ENCODE measurements at places on chromosomes 7 and 10.

DNA sequence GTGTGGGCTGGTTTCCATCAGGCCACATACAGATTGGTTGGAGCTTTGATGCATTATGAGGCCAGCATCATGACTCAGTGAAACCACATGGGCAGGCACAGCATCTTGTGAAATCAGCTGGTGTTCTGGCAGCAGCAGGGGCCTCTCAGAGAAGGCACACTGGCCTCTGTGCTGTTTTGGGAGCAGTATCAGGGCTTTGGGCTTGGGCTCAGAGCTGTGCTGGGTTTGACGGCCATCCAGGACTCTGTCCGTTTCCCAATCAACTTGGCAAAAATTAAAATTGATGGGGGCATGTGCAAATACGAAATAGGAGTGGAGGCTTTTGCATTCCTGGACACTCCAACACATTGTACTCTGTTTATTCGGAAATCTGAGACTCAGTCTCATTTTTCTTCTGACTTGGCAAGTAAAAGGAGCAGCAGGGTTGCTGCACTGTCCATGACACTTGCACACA lies 190.9 kb downstream of the BMPER start:
- no peak for DNase-seq

DNA sequence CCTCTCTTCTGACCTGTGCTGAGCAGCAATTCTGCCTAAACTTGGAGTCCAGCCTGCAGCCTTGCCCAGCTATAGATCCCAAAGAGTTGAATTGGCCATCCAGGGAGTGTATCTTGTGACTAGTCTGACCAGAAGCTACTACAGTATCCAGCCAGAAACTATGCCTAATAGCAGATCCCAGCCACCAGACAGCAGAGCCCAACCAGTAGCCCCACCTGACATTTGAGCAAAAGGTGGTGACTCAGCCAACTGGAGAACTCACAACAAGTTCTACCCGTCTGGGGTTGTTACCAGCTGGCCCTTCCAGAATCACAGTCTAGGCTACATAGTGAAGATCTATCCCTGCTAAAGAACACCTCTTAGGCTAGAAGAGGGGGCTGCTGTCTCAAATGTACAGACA lies 315.0 kb downstream of the CRPPA start:
- DNase-seq: no peak

DNA sequence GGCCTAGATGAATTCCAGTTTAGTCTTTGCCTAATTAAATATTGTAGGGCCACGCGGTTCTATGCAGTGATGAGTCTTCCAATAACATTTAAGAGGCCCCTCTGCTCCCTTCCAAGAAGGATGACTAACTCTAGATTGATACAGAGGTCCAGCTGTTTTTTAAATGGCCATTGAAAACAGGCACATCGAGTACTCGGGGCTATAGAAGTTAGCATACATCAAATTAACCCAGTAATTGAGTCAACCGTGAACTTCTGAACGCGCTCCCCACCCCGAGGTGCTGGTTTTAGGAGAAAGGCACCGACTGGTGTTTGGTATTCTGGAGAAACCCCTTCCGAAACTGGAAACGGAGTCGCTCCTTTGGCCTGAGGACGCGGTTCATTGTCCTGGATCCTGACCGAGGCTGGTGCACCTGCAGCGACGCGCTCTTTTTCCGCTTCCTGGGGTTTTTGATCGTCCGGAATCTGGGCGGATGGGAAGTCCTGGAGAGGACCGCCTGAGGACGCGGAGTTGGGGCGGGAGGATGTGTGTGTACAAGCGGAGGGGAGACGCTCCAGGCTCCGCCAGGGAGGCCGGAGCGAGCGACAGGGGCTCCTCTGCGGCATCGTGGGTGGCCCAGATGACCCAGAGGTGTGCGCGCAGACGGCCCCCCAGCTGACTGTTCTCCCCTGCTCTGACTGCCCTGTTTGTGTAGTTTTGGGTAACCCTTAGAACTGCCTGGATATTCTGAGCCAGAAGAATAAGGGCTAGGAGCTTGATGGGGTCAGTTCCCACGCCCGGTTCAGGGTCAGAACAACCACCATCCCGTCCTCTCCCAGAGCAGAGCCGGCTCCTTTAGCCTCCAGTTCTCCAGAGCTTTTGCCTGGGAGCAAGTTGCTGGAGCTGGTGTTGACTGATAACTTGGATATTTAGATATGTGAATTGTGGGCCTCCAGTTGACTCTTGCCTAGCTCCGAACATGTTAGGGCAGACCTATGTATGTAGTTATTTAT lies 711 bp downstream of the FAM221A start:
- DNase-seq: peak; percentile 59

DNA sequence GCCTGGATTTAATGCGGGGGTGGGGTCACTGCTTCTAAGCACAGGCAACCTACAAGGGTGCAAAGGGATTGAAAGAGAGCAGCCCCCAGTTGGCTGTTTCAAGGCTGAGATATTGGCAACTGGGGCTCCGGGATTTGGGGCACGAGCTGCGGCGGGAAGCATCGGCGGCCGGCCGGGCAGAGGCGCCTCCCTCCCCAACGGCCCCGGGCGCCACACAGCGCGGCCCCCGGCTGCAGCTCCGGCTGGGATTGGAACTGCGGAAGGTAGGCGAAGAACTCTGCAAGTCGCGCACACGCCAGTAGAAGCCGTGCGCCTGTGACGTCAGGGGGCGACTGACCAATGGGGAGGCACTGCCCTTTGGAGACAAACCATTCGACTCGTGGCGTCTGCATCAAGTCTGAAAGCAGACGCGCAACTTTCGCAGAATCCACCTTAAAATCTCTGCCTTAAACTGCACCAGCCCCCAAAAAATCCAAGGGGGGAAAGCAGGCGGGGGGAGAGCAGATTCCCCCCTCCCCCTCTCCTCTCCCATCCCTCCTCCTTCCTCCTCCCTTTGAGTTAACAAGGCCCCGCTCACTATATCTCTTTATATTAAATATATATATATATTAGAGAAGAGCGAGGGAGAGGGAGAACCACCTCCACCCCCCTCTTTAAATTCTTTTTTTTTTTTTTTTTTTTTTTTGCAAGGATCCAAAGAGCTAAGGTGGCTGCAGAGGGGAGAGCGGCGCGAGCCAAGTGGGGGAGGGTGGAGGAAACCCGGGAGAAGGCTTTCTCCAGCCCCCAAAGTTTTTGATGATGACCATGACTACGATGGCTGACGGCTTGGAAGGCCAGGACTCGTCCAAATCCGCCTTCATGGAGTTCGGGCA lies at the start of gene DLX6:
Gene DLX6, plus strand, starts transcription at position 371 of the 872 bp plus-strand sequence. Its CDS starts 425 bp downstream, at position 796.
- DNase-seq: peak; percentile 37

GRCh38 chr10:110241407-110241806 lies 34.0 kb downstream of the MXI1 start:
- DNase-seq: no peak

- DNase-seq: no peak
These were observed 472.8 kb downstream of the KCNMA1 start for GRCh38 chr10:77164616-77165311.

GRCh38 chr7:55966851-55967250 lies 2.5 kb downstream of the NIPSNAP2 start:
- DNase-seq: no peak
